ENCODE measurements at places on chromosomes 5 and 9.

- DNase-seq = no peak
These were observed 76.2 kb downstream of the PTTG1 start for GRCh38 chr5:160497878-160498277.

DNA sequence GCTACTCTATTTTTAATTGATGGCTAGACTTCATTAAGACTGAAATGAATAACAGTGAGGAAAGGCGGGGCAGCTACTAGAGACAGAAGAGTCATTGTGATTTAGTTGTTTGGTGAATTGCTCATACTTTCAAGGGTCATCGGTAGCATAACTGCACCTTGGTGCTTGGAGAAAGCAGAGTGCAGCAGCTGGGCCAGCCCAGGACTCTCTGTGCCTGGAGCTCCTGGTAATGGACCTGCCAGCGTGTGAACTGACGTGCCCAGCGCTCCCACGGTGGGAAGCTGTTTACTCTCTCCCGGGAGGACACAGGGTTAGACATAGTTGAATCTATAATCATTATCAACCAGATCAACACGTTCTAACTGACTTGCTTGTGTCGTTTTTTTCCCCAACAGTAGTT lies 42.9 kb downstream of the LURAP1L start:
- DNase-seq = no peak

GRCh38 chr9:129201289-129201688 lies 23.2 kb upstream of the IER5L start:
- DNase-seq = peak; percentile 14

- DNase-seq = peak; percentile 90
These were observed 51.9 kb downstream of the NIPAL4 start for GRCh38 chr5:157511651-157512644.

GRCh38 chr9:7298123-7298522 lies 501.5 kb downstream of the DMAC1 start:
- DNase-seq = peak; percentile 19

DNA sequence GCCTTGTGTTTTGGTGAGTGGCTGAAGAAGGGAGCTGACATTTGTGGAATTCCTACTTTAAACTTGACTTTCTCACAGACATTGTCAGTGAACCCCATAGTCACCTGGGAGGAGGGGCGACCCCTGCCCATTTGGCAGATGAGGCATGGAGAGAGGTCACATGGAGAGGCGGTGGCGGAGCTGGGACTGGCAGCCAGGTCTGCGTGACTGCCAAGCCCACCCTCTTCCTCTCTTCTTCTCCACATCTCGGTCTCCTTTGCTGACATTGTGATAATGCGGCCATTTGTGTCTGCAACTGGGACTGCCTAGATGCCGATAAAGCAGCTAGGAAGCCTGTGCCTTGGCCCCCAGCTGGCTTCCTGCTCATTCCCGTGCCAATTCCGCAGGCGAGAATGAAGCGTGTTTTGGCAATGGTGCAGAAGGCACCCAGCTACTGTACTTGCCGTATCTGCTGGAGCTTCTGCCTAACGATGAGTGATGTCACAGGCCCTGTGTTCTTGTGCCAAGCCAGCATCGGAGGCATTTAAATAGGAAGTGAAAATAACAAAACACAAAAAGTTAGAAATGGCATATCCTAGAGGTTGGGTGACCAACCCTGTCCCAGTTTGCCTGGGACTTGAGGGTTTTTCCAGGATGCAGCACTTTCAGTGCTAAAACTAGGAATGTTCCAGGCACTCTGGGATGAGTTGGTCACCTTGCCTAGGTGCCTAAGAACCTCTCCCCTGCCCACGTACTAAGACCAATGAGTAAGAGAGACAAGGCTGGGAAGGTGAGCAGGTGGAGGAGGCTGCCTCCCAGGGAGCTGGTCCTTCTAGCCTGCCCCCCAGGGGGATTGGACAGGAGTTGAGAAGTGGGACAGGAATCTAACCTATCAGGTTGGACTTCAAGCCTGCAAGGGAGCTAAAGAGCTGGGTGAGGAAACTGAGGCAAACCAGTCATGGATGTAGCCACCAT lies 23.6 kb downstream of the OLFML2A start:
- DNase-seq = peak; percentile 79

DNA sequence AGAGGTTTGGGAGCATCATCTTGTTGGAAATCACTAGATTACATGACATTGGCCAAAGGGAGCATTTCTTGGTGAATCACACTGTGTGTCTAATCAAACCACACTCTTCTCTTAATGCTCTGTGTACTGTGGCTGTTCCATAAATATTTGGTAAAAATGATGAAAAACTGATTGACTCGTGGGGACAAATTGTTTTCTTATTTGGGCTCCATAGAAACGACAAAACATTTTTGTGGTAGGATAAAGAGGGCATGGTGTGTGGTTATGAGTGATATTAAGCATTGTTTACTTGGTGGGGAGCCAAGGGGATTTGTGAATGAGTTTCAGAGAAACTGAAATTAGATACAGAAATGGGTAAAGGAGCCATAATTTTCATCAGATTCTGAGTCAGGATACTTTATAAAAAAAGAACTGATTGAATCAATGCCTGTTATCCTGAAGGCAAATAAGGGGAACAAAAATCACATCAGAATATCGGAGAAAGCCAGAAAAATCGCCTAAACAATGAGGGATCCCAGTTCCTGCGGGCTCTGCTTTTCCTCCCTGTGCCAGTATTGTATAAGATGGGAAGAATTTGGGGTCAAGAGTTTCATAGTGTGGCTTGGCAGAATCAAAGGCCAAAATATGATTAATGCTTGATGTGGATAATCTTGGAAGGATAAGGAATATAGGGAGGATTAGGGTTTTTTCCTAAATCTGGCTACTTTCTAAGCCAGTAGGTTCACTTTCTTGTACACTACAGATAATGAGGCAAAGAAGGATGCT lies 33.3 kb downstream of the FBXL7 start:
- no peak for DNase-seq

GRCh38 chr9:133856798-133857197 lies 118.6 kb upstream of the SARDH start:
- DNase-seq = no peak

GRCh38 chr9:30329431-30329830 lies 2055.0 kb upstream of the ACO1 start:
- DNase-seq = no peak

DNA sequence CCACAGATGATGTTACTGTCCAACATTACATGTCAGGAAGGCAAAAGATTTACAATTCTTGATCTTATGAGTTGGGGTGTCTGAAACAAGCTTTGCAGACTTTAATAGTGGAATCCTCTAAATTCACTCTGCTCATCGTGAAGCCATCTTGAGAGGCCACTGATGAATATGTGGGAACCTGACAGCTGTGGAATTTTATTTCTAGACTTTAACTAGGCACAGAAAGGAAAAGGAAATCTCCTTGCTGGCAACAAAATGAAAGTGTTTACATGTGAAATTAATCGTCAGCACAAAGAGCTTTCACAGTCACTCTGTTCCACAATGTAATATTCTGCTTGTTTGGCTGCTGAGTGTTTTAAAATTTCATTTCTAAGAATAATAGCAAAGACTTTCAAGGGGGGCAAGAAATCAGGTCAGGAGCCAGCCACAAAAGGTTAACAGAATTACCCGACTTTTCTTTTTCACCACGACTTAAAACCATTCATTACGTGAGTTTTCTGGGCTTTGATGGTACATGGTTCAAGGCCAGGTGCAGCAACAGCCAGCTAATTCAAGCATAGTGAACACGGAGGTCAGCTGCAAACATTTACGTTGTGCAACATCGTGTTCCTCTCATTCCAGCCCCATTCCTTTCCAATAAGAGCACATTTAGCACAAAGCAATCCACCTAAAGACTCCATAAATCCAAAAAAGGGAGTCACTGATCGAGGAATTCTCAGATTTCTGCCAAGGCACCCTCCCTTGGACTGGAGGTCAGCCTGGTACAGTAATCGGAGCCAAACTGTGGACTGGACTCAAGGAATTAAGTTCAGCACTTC lies 14.6 kb downstream of the NREP start:
- DNase-seq = no peak

- no peak for DNase-seq
These were observed 163.2 kb downstream of the SH3GL2 start for GRCh38 chr9:17742067-17742466.

- DNase-seq = no peak
These were observed 7.0 kb upstream of the MRNIP start for GRCh38 chr5:179865491-179866240.

DNA sequence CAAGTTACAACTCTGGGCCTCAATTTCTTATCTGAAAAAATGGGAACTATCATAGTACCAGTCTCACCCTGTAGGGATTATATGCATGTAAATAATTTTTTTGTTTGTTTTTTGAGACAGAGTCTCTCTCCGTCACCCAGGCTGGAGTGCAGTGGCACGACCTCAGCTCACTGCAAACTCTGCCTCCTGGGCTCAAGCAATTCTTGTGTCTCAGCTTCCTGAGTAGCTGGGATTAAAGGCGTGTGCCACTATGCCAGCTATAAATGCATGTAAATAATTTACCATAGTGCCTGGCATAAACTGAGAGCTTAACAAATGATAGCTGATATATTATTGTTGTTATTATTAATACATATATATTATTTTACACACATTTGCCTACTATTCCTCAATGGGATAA lies 3.0 kb upstream of the ARHGAP26 start:
- DNase-seq = no peak

DNA sequence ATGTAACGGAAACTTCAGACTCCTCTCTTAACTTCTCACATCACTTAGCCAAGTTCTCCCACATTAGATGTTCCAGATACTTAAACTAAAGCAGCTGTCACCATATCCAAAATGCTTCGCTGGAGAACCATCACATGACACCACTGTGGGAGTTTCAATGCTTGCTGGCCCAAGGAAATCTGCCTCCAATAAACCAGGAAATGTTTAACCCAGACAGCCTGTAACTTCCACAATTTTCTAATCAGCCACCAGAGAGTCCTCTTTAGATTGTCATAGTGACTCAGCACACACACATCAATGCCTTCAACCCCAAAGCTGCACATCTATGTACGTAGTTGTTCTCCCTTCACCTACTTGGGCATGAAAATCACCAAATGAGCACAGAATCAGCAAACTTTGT lies 118.7 kb downstream of the LPAR1 start:
- DNase-seq = peak; percentile 89

GRCh38 chr5:127943061-127943371 lies 140.6 kb upstream of the SLC12A2 start:
- DNase-seq = no peak

GRCh38 chr5:133936651-133937015 lies 31.8 kb downstream of the C5orf15 start:
- no peak for DNase-seq

GRCh38 chr5:82794876-82795275 lies 282.3 kb downstream of the TMEM167A start:
- no peak for DNase-seq

DNA sequence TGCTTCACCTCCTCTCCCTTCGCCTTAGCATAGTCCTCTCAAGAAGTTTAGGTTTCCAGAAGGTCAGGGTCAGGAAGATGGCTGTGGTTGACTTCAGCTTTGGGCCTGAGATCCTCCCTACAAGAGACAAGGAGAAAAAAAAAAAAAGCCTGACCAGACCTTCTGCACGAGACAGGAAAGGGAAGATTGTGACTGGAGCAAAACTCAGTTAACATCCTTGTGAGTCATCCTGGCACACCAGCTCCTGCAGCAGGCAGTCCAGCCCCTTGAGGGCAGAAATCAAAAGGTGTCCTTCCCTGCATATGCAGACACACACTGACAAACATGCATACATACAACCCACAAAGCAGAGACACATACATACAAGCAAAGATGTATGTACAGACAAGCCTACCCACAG lies 18.0 kb upstream of the ENHO start:
- DNase-seq = no peak

- DNase-seq = no peak
These were observed 170.5 kb downstream of the NNT start for GRCh38 chr5:43773478-43773844.

DNA sequence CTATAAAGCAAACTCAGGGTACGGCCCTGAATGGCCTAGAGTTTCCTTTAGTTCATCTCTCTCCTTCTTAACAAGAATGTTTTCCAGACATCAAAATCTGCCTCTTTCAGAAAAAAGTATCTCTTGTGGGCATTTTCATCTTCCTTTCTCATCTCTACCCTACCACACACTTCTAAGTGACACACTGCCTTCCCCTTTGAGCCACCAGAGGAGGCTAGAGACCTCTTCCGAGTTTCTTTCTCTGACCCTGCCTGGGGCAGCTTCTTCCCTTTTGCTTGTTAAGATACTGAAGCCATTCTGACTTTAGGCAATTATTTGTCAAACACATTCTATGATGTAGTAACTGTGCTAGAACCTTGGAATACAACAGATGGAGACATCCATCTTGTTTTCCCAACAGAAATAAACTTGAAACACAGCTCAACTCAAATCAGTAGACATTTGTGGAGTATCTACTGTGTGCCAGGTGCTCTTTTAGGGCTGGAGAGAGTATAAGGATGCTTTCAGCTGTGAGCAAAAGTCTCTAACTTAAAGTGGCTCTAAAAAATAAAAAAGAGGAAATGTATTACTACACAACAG lies 8.6 kb upstream of the SV2C start:
- peak; percentile 68 for DNase-seq

GRCh38 chr5:149363358-149363757 lies 5.5 kb downstream of the PCYOX1L start:
- peak; percentile 34 for DNase-seq

DNA sequence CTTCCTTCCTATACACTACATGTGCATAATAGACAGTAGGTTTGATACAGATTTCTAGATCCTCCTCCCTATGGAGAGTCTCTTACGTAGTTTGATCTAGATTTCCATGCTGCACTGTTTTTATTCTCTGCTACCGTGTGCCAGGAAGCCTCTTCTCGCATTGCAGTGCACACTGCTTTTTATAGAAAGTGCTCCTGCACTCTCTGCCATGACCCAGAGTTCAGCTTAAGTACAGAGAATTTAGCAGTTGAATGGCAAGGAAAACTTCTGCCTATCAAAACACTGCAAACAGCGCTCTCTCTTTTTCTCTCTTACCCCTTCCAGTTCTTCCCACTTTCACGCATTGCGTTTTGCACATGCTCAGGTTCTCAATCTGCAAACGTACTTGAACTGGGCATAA lies 187.4 kb downstream of the ARHGAP26 start:
- no peak for DNase-seq

GRCh38 chr9:136088939-136089696 lies 6.0 kb downstream of the NACC2 start:
- peak; percentile 78 for DNase-seq

DNA sequence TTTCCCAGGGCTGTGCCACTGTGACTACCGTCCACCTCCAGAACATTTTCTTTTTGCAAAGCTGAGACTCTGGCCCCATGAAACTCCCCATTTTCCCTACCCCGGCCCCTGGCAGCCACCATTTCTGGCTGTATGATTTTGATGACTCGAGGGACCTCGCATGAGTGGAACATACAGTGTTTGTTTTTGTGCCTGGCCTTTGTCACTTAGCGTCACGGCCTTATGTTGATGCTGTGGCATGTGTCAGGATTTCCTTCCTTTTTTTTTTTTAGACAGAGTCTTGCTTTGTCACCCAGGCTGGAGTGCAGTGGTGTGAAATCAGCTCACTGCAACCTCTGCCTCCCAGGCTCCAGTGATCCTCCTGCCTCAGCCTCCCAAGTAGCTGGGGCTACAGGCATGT lies 42.7 kb downstream of the ASS1 start:
- peak; percentile 26 for DNase-seq

DNA sequence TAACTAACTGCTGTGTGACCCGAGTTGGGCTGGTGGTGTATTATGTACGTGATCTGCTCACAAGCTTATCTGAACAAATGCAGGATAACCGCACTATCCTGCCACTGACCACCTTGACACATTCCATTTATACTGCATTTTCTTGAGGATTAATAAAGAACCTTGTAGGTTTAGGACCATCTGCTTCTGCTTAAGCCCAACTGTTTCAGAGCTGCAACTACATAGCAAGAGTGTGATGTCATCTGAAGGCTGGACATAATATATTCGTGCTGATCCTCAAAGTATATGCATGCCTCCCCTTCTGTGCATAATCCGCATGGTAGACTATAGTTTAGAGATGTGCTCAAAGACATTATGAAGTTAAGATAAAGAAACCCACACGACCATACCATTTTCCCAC lies 435.9 kb downstream of the BNC2 start:
- no peak for DNase-seq
